ENCODE measurements at places on chromosomes 16 and 17.

- DNase-seq = no peak
Measured at GRCh38 chr17:79702034-79702433, 28.7 kb upstream of the ENPP7 start.

DNA sequence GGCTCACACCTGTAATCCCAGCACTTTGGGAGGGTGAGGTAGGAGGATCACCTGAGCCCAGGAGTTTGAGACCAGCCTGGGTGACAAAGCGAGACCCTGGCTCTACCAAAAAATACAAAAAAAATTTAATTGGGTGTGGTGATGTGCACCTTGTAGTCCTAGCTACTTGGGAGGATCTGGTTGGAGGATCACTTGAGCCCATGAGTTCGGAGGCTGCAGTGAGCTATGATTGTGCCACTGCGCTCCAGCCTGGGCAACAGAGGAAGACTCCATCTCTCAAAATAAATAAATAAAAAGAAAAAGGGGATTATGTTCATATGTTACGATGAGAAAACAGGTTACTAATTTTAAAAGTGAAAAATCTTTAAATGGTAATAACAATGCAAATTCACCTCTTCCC is 996 bp downstream of the MLKL start:
- no peak for DNase-seq

DNA sequence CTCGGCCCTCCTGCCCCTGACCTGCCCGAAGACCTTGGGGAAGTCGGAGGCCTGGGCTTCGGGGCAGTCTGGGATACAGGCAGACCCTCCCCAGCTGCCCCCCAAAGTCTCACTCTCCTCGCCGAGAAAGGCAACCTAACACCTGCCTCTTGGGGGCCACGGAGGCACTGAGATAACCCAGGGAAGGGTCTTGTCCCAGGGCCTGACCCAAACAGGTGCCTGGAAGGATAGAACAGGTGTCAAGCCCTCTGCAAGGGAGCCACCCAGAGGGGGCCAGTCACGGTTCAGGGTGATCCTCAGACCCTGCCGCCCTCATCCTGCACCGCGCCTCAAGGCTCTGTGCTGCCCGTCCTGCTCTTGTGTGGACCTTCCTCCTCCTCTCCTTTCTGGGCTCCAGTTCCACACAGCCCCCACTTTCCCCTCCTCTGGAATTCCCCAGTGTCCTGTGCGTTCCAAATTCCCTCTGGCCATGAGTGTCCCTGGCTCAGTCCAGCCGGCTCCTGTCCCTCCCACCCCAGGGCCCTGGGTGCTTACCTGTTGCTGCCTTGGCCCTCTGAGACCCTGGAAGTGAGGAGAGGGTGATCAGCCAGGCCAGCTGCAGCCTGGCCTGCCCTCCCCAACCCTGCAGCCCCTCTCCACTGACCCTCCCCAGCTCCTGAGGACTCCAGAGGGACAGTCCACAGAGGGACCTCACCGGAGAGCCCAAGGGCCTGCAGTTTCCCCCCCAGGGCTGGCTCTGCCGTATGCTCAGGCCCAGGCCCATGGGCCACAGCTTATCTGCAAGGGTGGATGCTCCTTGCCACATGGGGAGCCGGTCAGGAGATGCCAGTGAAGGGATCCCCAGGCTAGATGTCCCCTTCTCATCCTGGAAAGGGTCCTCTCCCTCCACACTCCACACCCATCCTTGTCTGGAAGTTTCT is 3.8 kb downstream of the PRSS27 start:
- DNase-seq = no peak

DNA sequence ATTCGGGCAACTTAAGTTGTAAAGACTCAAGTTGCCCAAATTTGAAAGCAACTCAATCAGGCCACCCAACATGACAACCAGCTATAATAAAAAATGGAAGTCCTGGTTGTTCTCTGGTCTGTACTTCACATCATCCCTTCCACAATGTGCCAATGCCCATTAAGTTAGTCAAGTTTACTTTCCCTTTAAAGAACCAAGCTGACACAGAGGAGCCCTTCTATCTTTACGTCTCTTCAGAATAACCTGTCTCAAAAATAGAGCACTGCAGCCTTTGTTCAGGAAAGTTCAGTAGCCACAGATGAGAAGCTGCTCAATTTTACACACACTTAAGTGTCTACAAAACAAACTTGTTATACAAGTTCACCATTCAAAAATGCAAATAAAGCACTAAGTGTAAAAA is 75.1 kb upstream of the C17orf78 start:
- DNase-seq = no peak

DNA sequence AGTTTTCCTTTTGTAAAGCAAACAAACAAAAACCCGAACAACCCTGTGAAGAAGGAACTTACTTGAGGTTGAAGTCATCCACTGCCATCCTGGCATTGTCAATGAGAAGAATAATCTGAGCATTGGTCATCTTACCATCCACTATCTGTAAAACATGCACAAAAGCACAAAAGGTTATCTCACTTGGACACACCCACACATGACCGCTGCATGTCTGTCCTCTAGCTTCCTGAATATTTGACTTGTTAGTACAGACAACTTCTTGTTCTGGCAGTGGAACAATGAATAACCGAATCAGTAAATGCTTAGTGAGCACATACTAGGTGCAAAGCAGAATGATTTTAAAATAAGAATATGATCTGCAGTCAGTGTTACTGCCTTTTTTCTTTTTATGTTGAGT is 6.1 kb downstream of the KRT23 start:
- DNase-seq = no peak

DNA sequence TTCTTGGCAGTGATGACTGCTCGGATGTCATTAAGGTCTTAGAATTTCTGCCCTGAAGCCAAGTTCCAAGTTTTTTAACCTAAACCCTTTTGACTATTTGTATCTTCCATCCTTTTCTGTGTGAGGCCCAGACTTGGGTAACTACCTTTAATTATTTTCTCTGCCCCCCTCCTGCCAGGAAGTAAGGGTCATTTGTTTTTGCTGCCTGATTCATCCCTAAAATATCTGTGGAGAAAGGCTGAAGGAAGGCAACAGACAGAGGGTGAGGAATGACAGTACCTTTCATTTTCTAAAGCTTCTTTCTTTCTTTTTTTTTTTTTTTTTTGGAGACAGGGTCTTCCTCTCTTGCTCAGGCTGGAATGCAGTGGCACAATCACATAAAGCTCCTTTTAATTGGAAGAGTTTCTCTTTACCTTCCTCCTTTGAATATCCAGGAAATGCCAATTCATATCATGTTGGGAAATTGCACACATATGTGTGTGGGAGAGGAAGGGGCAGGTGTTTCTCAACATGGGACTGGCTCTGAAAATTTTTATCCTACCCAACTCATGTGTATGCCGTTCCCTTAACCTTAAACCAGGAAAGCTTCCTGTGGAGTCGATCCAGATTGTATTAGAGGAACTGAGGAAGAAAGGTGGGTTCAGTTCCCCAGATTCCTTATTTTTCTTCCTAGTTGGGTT is 957 bp downstream of the VPS25 start:
- DNase-seq = peak; percentile 64

DNA sequence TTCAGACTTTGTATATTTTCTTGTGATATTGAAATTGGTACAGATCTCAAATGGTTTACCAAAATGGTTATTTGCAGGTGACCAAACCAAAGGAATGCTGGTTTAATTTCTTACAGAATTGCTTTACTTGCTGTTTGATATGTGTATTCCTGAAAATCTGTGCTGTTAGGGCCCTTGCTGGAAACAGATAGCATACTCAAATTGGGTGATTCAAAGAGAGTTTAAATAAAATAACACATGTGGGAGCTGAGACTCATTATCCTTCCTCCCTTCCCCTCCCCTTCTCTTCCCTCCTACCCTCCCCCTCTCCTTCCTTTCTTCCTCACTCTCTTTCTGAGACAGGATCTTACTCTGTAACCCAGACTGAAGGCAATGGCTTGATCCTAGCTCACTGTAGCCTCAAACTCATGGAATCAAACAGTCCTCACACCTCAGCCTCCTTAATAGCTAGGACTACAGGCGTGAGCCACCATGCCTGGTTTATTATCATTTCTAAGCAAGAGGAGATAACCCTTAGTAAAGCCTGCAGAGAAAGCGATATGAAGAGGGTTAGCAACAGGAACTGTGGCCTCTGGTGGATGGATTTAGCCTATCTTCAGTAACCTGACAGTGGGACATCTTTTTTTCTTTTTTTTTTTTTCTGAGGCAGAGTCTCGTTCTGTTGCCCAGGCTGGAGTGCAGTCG is 141.9 kb downstream of the BCAS3 start:
- DNase-seq = no peak

DNA sequence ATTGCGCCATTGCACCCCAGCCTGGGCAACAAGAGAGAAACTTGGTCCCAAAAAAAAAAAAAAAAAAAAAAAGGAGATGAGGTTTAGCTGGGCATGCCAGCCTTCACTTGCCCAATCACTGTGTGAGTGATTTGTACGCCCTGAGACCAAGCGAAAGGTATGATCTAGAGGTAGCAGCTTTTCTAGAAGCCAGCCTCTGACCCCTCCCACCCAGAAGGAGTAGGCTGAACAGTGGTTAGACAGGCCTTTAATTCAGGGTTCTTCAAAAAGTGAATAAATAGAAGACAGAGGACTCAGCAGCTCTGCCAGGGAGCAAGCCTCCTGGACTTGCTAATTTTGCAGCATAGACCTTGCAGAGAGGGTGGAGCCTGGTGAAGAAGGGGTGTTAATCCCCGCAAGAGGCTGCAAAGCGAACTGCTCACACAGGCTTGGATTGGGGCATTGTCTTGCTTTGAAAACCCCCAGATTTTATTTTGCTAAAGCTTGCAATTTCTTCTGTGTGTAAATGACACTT is 7.1 kb upstream of the CYTH1 start:
- no peak for DNase-seq

DNA sequence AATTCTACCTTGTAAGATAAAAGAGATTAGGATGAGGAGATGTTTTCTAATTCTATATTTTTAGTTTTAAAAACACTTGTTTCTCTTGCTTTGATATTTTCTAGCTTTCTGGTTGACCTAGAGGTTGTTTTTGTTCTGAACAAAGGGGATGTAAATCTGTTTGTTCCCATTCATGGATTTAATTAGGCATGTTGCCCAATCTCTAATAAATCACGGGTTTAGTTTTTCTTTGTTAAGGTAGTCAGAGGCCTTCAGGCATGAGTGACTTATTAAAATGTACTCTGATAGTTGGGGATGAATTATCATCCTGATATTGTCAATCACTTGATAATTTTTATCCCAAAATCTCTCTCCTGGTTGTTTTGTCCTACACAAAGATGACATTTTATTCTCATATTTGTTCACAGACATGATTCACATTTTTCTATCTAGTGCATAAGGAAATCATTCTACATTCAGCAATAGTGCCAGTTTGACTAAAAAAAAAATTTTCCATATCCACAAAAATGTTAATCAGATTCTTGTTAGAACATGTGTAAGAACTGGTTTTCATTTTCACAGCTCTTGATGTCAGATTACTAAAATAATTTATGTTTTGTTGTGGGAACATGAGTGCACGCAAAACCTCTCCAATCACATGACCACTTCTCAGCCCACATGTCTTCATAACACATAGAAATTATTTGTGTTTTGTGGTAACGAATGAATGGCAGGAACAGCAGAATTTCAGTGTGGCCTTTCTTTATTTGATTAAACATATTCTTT is 95.7 kb upstream of the AKTIP start:
- no peak for DNase-seq

GRCh38 chr17:45906237-45906636 is 11.9 kb downstream of the MAPT start:
- DNase-seq = no peak

DNA sequence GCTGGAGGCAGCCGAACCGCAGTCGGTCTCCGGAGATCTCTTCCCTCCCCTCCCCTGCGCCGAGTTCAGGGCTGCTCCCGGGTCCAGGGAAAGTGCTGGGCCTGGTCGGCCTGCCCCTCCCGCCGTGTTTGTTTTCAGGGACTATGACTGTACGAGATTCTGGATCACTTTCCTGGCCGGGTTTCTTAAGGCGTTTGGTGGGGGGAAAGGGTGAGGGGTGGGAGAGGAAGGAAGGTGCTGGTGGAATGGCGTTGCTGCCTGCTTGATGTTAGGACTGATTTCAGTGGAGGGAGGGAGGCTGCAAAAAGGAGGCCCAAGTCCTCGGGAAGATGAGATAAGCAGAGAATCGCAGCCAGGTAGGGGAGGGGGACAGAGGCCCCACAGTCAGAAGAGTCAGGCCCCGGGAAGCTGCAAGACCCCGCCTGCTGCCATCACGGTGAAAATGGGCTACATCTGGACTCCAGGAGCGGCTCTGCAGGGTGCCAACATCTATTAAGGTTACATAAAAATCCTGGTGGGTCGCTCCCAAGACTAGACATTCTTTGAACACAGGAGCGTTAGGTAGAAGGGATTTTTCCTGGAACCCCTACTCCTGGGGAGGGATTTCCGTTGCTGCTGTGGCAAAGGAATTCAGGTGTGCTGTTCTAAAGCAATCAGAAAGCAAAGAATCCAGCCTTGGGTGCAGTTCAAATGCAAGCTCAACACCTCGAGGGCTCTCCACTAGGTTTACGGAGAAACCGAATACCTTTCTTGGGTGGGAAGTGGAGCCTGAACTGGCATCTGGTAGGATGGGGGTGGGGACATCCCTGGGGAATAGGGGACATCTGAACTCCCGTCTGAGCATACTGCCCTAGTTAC is 1.2 kb downstream of the ARHGAP44 start:
- no peak for DNase-seq

- peak; percentile 53 for DNase-seq
Measured at GRCh38 chr17:29252101-29252791, 5.6 kb downstream of the CRYBA1 start.

DNA sequence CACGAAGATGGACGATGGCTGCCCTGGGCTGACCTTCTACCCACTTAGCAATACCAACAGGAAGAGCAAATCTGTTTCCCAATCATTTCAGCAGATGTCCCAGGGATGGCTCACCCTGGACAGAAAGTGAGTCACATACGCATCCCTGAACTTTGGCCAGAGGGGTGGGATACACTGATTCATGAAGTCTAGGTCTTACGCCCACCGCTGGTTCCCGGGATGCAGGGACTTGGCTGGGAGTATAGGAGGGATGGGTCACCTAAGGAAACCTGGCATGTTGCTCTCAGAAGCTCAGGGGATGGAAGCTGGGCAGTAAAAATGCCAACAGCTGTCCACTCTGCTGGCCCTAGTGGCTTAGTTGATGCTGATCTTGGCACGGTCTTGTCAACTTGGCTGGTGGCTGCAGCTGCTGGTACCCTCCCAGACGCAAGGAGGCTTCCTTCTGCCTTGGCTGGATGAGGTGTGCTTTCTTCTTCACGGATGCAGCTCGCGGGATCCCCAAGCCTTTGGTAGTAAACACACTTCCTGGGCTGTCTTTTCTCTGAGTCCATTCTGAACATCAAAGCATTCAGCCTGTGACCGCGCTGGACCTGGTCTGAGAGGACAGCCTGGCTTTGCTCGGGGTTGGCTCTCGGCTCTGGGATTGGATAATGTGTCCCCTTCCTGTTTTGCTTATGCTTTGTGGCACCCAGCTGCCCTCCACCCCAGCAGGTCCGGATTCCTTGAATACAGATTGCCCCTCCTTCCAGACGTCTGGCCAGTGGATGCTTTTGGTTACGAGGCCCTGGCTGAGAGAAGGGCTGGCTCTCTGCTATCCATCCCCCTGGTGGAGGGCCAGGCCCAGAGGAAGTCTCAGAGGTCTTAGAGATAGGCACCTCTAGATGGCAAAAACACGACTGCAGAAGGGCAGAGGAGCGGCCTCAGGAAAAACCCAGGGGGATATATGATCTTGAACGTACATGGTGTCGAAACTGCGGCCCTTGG is 71.5 kb downstream of the RAP1GAP2 start:
- no peak for DNase-seq

All from dermis blood vessel endothelial cell (primary cell).